ENCODE measurements at places on chromosomes 11 and 22.

DNA sequence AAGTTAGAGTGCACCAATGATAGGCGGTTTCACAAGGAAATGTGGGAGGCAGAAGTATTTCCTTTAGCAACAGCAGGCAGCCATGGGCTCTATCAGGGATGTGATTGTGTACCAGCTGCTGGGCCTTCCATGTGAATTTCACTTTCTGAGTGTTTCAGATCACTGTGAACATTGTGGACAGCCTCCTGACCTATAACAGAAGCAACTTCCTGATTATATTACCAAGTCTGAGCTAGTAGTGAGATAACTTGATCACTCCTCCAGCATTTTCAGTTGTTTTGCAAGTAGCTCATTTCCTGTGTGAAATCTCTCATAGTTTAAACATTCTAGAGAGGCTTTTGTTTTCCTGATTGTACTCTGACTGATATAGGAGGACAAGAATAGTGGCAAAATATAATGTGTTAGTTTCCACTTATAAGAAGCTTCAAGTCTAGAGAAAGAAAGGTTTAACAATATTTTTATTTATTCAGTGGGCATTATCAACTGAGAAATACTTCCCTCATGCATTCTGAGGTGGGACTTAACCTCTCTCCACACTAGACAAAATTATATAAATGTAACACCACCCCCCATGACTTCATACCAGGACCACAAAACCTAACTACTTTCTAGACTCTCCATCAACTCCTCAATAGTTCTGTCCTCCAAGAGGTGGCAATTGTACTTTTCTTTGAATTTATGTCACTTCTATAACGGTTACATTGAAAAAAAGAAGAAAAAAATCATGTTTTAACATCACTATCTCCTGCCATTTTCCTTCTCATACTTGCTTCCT is 184.2 kb upstream of the LUZP2 start:
- no peak for DNase-seq

- no peak for DNase-seq
These were observed 29.7 kb upstream of the CAVIN3 start for GRCh38 chr11:6350043-6350442.

GRCh38 chr11:67261640-67261945 is 4.7 kb upstream of the GRK2 start:
- DNase-seq = no peak

- no peak for DNase-seq
These were observed 521.6 kb upstream of the FAT3 start for GRCh38 chr11:91703042-91703441.

GRCh38 chr11:64809781-64810241 is 540 bp downstream of the MEN1 start:
- no peak for DNase-seq

DNA sequence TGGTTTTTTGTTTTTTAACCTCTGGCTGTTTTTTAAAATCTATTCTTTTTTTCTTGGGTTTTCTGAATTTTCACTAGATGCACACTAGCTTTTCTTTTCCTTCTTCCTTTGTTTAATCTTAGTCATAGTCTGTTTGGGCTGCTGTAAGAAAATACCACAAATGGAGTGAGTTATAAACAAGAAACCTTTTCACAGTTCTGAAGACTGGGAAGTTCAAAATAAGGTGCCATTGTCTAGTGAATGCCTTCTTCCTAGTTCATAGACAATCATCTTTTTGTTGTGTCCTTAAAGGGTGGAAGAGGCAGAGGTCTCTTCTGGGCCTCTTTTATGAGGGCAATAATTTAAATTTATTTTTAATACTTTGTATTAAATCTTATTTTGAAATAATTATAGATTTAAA is 532.9 kb upstream of the ANO5 start:
- DNase-seq = no peak

- no peak for DNase-seq
These were observed 32.8 kb downstream of the PARVA start for GRCh38 chr11:12410006-12410728.

DNA sequence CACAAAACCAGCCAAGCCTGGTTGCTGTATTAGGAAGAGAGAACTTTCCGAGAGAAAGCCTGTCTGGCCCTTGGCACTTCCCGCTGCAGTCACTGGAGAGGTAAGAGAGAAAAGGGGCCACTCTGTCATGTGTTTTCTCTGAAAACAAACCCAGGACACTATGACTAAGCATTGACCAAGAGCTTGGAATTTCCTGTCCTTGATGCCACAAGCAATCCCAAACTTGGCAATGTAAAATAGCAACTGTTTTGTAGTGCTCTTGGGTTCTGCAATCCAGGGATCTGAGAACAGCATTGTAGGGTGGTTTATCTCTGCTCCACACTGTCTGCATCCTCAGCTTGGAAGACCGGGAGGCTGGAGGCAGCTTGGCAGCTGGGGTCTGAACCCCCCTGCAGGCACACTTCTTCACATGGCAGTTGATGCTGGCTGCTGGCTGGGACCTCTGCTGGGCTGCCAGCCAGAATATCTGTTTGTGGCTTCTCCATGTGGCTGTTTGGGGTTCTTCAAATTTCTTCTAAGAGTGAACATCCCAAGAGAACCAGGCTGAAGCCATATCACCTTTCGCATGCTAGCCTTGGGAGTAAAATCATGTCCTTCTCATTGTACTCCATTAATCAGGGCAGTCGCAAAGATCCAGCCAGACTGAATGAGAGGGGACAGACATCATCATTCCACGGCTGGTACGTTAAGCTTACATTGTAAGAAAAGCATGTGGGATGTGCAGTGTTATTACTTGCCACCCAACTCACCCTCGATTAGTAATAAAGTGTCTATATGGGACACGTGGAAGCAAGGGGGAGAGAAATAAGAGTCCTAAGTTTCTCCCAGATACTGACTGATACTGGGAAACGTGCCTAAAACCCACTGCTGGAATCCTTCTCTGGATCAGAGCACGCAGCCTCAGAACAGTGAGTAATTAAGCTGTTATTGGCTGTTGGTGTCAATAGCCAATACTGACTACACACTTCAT is 537.4 kb upstream of the B3GAT1 start:
- DNase-seq = no peak
